Stimulated activated CD4-positive, alpha-beta T cell treated with anti-CD3 and anti-CD28 coated beads, Interleukin-12 subunit alpha, Interleukin-12 subunit beta, amount 100 ng/mL, for 4 hours (primary cell): ENCODE measurements at places on chromosomes 5 and 9.
A peak's percentile ranks its signal among the peaks of the same experiment; 100 is the strongest.

DNA sequence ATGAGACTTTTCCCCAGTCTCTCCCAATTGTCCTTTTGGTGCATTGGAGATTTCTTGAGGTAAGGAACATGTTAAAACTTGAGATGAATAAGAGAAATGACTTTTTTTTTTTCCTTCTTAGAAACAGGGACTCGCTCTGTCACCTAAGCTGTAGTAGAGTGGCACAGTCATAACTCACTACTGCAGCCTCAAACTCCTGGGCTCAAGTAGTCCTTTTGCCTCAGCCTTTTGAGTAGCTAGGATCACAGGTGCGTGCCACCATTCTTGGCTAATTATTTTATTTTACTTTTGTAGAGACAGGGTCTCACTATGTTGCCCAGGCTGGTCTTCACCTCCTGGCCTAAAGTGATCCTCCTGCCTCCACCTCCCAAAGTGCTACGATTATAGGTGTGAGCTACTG, 25.9 kb downstream of the CDC42SE2 start:
- no peak for DNase-seq

- no peak for DNase-seq
These were observed 322.1 kb upstream of the MSX2 start for GRCh38 chr5:174402222-174402812.

GRCh38 chr9:88174324-88174723, 36.0 kb upstream of the SPATA31C2 start:
- no peak for DNase-seq

DNA sequence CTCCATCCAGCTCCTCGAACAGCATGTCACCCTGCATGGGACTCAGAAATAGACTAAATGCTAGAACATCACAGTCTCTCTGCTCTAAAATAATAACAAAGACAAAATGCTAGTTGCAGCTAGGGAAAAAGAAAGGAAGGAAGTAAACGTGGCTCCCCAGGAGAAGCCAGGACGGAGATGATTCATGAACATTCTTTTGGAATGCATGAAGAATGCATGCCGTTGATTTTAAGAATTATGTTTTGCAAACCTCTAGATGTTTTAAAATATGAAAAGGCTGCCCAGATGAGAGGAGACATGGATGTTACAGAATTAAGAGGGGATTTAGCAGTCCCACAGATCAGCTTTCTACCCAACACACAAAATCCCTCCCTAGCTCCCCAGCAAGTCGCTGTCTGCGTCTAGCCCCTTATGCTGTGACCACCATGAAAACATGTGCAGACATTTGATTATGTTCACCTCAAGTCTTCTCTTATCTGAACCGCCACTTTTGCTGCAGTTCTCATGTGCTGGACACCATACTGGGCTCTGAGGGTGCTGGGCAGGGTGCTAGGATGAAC, 139.4 kb upstream of the LMX1B start:
- DNase-seq, result no peak

GRCh38 chr9:37449862-37450632, 15.2 kb downstream of the ZBTB5 start:
- no peak for DNase-seq

GRCh38 chr5:149371296-149371962, 7.7 kb downstream of the IL17B start:
- peak; percentile 58 for DNase-seq

GRCh38 chr9:104863180-104863883, 64.6 kb downstream of the ABCA1 start:
- DNase-seq, result peak; percentile 23

GRCh38 chr5:74516211-74516636, 124.3 kb downstream of the ENC1 start:
- DNase-seq, result no peak

DNA sequence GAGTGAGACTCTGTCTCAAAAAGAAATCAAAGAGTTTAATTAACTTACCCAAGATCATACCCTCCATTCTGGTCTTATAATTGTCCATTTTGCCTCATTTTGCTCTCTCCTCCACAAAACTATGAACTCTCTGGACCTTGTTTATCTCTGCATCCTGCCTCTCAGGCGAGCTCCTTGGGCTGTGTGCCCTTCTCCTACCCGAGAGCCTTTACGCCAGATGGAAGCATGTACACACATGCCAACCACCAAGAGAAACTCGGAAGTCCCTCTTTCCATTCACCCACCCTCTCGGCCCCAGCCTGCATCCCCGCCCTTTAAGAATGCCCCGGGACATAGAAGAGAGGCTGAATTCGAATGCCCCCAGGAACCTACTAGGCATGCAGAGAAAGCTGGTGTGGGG, 25.9 kb downstream of the CPLX2 start:
- no peak for DNase-seq

- DNase-seq, result no peak
These were observed 80.8 kb upstream of the ARAP3 start for GRCh38 chr5:141762790-141763368.

GRCh38 chr5:95940758-95941682, 20.6 kb downstream of the ELL2 start:
- no peak for DNase-seq

GRCh38 chr9:2765250-2765880, 48.1 kb downstream of the KCNV2 start:
- no peak for DNase-seq

GRCh38 chr5:57937501-57938173, 455.0 kb upstream of the ACTBL2 start:
- DNase-seq, result no peak

DNA sequence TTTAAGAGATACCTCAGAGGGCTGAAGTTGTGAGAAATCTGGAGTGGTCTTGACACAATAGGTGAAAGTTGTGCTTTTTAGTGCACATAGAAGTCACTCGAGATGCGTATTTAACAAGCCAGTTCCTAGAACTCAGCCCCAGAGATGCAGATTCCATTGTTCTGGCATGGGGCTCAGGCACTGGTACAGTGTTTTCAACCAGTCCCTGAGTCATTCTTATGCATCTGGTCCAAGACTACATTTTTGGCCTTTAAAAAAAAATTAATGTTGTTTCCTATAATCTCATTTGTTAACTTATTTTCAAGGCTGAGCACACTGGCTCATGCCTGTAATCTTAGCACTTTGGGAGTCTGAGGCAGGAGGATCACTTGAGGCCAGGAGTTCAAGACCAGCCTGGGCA, 29.6 kb downstream of the PTTG1 start:
- DNase-seq, result no peak

DNA sequence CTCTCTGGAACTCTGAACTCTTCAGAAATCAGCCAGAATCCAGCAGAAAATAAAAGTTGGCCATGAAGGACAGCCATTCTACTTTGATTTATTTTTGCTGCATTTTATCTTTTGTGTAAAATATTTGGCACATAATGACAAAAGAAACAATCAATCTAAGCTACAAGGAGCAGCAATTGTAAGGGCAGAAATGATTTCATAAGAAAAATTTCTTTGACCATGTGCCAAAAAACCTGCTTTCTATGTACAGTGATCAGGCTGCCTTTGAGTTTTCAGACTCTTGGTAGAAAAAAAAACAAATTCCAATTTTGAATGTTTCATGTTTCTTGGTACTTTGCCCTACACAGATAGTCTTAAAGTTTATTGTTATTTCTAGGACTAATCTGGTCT, 69.8 kb upstream of the SLC1A3 start:
- no peak for DNase-seq

GRCh38 chr5:150217873-150218692, 28.2 kb downstream of the SLC6A7 start:
- DNase-seq, result peak; percentile 71
